ENCODE measurements at places on chromosomes 1 and 21. TPM values are rescaled to one million over a fixed set of nuclear protein-coding genes. Genes with fewer than 3 reads are reported as not detected.

- no peaks in the 10 kb centered on the region for H3K36me3 ChIP-seq
- no peaks in the 10 kb centered on the region for H3K27me3 ChIP-seq
- H3K4me1 ChIP-seq: no peaks in the 10 kb centered on the region
- no peak for DNase-seq
Measured at GRCh38 chr1:113283914-113284313, 106.4 kb upstream of the MAGI3 start.

GRCh38 chr21:42344631-42345030 lies 6.2 kb downstream of the TFF2 start:
- no peaks in the 10 kb centered on the region for H3K27me3 ChIP-seq
- H3K4me1 ChIP-seq: no peaks in the 10 kb centered on the region
- no peak overlapping the region for H3K27ac ChIP-seq
- H3K4me3 ChIP-seq: no peak overlapping the region

GRCh38 chr21:25215698-25216384 lies 391.4 kb downstream of the MRPL39 start:
- H3K27me3 ChIP-seq: no peaks in the 10 kb centered on the region
- no peak overlapping the region for H3K4me3 ChIP-seq
- no peak for DNase-seq
- H3K4me1 ChIP-seq: no peaks in the 10 kb centered on the region
- H3K36me3 ChIP-seq: no peaks in the 10 kb centered on the region

DNA sequence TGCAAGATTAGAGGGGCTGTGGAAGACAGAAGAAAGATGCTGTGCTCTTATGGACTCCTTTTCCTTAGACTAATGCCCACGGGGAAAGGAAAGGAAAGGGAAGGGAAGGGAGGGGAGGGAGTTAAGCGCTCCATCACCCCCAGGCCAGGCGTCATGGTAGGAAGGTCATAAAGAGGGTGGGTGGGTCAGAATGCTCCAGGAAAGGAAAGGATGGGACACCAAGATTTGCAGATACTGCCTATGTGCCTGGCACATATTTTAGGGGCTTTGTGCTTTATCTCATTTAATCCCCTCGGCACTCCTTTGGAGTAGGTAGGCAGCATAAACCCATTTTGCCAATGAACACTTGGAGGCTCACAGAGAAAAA lies 41.4 kb downstream of the MAB21L3 start:
- peak overlapping the region; percentile 79 for H3K27ac ChIP-seq
- no peak for DNase-seq
- peak overlapping the region; percentile 54 for H3K4me3 ChIP-seq
- H3K4me1 ChIP-seq: peaks cover 13% of the 10 kb centered on the region

- H3K36me3 ChIP-seq: no peaks in the 10 kb centered on the region
- peak overlapping the region; percentile 90 for H3K4me3 ChIP-seq
- peak; percentile 64 for DNase-seq
- H3K27ac ChIP-seq: peak overlapping the region; percentile 98
- peaks cover 6% of the 10 kb centered on the region for H3K4me1 ChIP-seq
- no peaks in the 10 kb centered on the region for H3K27me3 ChIP-seq
Measured at GRCh38 chr21:45073301-45074047, 906 bp upstream of the ADARB1 start.

DNA sequence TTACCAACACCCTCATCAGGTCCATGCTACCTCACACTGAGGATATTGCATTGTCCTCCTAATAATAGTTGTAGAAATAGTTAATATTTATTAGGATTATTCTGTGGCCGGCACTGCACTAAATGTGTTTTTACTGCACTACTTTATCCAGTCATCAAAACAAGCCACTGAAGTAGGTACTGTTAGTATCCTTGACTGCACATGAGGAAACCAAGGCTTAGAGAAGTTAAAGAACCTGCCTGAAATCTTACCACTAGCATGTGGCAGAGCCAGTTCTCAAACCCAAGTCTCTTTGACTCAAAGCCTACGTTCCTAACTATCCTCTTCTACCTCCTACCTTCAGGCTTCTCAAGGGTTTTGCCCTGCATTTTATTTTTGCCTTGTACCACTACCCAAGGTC lies 30.9 kb downstream of the FMO1 start:
- no peaks in the 10 kb centered on the region for H3K36me3 ChIP-seq
- H3K27me3 ChIP-seq: no peaks in the 10 kb centered on the region
- H3K27ac ChIP-seq: no peak overlapping the region
- no peak for DNase-seq

The S100A7 gene
- not detected for total RNA-seq

The CHODL gene
- 1.2 TPM for total RNA-seq

The UAP1 gene
- total RNA-seq: 59.3 TPM

DNA sequence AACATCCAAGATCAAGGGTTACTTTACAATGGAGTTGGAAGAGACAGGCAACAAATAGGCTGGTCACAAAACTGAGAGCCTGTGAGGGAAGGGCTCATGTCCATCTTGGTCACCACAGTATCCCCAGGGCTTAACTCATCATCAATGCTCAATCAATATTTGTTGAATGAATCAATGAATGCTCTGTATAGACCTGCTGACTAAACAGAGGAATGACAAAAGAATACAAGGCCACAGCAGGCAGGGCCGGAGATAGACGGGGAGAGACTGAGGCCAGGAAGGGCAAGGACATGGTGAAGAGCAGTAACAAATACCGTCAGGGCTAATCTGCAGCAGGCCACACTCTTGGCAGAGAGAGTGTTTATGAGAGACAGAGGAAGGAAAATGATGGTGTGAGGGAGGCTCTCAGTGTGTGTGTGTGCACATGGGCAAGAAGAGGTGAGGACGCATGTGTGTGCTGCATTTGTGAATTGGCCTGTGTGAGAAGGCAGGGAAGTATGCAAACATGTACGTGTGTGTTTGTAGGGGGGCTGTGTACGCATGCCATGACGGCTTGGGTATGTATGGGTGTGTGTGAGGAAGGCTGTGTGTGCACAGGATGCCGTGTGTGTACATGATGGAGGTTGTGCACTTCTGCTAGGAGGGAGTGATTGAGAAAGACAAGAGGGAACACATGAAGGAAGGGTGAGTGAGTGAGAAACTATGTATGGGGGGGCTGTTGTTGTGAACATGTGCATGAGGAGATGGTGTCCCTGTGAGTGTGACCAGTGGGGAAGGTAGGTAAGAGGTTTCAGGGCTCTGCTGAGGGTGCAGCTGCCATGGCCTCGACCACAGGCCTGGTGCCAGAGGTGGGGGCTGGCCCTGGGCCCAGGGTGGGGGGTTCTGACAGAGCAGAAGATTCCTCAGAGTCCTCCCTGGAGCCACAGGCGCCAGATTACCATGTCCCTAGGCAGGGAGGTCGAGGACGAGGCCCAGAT lies 15.4 kb downstream of the AHDC1 start:
- no peaks in the 10 kb centered on the region for H3K27me3 ChIP-seq
- no peaks in the 10 kb centered on the region for H3K36me3 ChIP-seq
- H3K27ac ChIP-seq: peak overlapping the region; percentile 75
- no peak overlapping the region for H3K4me3 ChIP-seq
- peaks cover 48% of the 10 kb centered on the region for H3K4me1 ChIP-seq

DNA sequence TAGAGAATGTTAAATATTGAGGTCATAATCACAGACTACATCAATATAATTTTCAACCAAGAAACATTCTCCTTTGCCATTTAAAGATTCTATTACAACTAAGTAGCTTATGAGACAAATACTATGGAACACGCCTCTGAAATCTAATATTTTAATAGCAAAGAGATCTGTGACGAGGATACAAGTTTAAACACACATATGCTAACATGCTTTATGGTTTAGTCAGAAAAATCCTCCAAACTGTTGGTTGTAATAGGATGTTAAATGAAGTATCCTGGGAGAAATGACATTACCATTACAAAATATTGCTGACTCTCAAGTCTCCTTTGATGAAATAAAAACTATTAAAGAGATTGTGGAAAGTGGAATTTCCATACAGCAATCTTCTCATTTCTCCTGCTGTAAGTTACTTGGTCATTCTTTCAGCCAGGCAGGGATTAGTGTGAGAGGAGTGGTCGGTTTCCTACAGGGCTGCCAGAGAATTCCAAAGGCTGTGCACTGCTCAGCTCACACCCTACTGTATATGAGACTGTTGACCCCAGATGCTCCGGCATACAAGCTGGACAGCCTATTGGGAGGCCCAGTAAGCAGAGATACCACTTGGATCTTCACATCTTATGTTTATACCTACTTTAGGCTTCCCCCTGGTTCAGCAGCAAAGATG lies 26.6 kb downstream of the SCYL3 start:
- no peak for DNase-seq
- no peaks in the 10 kb centered on the region for H3K4me1 ChIP-seq
- H3K27ac ChIP-seq: no peak overlapping the region
- no peaks in the 10 kb centered on the region for H3K27me3 ChIP-seq

DNA sequence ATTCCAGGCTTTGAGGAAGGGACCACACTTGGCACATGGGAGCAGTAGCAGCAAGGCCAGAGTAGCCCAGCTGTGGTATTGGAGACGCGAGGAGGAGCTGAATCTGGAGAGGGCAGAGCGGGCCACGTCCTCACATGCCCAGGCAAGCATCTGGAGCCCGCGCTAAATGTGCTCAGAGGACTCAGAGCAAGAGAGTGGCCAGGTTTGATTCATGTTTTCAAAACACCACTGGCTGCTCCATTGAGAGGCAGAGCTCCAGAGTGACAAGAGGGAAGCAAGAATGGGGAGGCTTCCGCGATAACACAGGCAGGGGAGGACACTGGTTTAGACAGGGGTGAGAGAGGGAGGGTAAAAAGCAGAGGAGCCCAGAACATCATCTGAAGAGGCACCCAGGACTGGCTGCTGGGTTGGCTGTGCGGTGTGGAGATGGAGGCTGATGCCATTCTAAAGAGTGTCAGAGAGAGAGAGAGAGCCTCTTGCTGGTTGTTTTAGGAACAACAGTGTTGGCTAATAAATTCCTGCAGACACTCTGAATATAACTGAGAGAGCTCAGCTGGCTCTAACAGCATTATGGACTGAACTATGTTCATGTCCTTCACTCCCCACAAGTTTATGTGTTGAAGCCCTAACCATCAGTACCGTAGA lies 32.3 kb downstream of the RCAN1 start:
- no peak overlapping the region for H3K4me3 ChIP-seq
- no peaks in the 10 kb centered on the region for H3K27me3 ChIP-seq
- H3K4me1 ChIP-seq: no peaks in the 10 kb centered on the region
- no peak overlapping the region for H3K27ac ChIP-seq
- DNase-seq: peak; percentile 51
- no peaks in the 10 kb centered on the region for H3K36me3 ChIP-seq

DNA sequence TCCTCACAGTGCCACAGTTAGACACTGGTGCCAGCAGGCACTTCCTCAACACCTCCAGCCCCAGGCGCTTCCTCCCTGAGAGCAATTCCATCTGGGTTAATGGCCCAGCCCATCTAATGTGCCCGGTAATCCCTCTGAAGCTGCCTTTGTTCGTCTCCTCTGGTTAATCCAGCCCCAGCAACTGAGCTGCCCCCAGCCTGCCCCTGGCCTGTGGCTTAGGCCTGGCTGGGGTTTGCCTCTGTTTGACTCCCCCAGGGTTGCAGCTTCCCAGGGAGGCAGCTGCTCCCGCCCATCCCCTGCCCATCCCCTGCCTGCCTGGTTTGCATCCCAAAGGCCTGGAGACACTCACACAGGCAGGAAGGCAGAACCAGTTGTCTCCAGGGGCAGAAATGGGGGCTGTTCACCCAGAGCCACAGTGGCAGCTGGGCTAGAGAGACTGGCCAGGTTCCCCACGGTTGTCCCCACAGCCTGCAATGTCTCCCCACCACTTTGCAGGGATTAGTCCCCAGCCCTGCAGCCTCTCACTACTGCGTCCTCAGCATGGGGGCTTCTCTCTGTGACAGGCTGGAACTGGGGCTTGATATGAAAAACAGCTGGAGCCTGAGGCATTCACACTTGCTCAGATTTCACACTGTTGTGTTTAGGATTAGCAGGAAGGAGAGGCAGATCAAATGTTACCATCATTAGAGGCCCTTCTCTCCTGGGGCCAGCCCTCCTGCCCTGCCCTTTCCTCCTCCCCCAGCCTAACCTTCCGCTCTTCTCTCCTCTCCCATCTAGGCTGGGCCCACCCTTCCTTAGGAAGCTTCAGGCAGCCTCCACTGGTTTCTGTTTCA lies 120.2 kb downstream of the TLR5 start:
- H3K4me3 ChIP-seq: no peak overlapping the region
- no peaks in the 10 kb centered on the region for H3K27me3 ChIP-seq
- H3K27ac ChIP-seq: peak overlapping the region; percentile 83
- H3K4me1 ChIP-seq: peaks cover 24% of the 10 kb centered on the region
- peak; percentile 34 for DNase-seq
- no peaks in the 10 kb centered on the region for H3K36me3 ChIP-seq

DNA sequence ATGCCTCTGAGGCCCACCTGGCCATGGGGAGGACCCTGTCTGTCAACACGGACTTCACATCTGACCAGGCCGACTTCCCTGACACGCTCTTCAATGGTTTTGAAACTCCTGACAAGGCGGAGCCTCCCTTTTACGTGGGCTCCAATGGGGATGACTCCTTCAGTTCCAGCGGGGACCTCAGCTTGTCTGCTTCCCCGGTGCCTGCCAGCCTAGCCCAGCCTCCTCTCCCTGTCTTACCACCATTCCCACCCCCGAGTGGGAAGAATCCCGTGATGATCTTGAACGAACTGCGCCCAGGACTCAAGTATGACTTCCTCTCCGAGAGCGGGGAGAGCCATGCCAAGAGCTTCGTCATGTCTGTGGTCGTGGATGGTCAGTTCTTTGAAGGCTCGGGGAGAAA lies 101.8 kb downstream of the ADARB1 start:
- H3K4me1 ChIP-seq: no peaks in the 10 kb centered on the region
- H3K27me3 ChIP-seq: no peaks in the 10 kb centered on the region
- no peak overlapping the region for H3K4me3 ChIP-seq
- H3K27ac ChIP-seq: no peak overlapping the region
- no peaks in the 10 kb centered on the region for H3K36me3 ChIP-seq

- DNase-seq: no peak
- no peak overlapping the region for H3K27ac ChIP-seq
- H3K4me3 ChIP-seq: no peak overlapping the region
- H3K36me3 ChIP-seq: no peaks in the 10 kb centered on the region
Measured at GRCh38 chr1:1206966-1207531, 657 bp upstream of the TNFRSF18 start.

- DNase-seq: no peak
- H3K4me3 ChIP-seq: no peak overlapping the region
- no peaks in the 10 kb centered on the region for H3K27me3 ChIP-seq
- peaks cover 8% of the 10 kb centered on the region for H3K4me1 ChIP-seq
- no peaks in the 10 kb centered on the region for H3K36me3 ChIP-seq
- H3K27ac ChIP-seq: no peak overlapping the region
Measured at GRCh38 chr1:117652421-117652820, 46.6 kb downstream of the TENT5C start.
